ENCODE measurements at places on chromosomes 6 and 20.

- DNase-seq, result no peak
Measured at GRCh38 chr6:84392261-84392660, 164.8 kb upstream of the CEP162 start.

DNA sequence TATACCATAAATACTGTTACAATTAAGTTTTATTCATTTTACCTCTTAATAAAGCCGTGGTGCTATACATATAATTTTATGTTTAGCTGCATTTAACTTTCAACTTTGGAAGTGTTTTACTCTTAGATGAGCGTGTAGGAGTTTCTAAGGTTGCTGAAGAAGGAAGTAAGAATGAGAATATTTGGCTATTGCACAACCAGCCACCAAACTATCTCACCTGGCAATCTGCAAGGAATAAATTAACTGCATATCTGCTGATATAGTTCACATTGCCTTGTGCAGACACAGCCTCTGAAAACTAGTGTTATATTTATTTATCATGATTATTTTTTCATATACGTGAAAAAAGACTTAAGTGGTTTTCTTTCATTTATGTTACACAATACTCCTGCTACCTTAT, 230.4 kb downstream of the PLCB1 start:
- DNase-seq, result no peak

DNA sequence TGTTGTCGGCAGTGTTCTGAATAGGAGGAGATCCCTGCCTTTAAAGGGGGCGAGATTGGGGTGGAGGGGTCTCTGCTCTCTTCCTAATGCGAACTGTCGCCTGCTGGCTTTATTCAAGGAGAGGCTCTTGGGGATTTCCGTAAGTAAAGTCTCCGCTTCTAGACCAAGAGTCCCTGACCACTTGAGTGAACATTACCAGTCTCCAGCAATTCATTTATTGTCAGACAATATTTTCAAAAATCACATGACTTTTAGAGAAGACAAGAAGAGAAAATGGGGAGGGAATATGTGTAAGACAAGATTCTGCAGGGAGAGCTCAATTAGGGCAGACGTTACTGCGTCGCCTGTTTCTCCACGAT, 21.2 kb downstream of the POM121L2 start:
- no peak for DNase-seq

DNA sequence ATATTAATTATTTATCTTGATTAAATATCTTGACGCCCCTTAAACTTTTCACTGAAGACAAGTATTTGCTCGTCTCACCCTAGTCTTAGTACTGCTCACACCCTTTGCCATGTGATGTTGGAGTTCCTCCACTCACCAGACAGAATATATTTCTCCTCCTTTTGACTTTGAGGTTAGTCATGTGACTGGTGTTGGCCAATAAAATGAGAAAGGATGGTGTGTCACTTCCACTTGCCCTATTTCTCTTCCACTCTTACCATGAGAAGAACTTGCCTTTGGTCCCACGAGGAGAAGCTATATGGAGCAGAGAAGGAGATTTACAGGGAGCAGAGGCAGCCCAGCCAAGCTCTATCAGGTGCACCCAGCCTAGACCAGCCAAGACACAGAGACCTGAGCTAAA, 64.9 kb upstream of the TAB2 start:
- DNase-seq, result no peak

DNA sequence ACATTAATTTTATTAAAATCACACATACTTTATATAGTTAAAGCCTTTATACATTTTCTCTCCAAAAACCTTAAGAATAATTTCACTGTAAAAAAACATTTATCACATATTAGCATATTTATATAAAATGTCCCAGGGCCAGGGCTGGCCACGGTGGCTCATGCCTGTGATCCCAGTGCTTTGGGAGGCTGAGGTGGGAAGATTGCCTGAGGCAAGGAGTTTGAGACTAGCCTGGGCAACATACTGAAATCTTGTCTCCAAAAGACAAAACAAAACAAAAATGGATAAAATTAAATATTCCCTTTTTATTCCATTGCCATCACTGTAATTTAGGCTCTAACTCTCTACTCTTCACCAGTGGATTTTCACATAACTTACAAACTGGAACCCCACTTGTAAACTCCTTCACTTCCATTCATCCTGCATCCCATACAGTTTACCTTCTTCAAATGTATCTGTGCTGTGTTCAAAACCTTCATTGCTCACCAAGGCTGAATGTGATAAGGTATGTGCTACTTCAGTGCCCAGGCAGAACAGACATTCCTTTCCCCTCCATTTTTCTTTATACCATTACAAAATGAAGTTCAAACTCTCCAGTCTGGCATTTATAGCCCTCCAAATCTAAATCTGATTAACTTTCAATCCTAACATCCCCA, 42.9 kb upstream of the PIM1 start:
- no peak for DNase-seq

DNA sequence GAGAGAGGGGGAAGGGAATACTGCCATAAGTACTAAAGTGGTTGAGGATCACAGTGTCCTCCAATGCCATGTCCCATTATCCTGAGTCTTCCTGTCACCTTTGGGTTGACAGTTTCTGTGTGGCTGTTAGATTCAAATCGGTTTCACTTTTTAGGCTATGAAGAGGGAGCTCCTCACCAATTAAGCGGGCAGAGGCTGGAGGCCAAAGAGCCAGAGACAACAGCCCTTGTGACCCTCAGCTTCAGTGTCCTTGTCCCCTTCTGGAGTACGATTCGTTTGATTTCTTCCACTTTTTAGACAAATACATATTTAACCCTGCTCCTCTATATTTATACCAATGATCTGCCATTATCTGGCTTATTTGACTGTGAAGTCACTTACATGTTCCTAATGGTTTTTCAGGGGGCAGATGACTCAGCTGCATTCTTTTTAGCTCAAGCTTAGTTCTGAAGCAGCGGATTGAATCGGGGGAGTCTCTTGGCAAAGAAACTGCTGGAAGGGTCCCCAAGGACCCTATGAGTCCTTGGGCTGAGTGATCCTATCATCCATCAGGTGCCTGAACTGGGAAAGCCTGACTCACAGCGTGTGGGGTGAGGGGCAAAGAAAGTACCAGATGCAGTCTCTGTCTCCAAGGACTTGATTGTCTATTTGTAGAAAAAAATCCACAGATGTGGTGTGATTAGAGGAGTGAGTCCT, 18.2 kb downstream of the FERMT1 start:
- no peak for DNase-seq
